Thoracic aorta endothelial cell (primary cell): ENCODE measurements at places on chromosomes 16 and 17. TPM values are rescaled to one million over a fixed set of nuclear protein-coding genes. Genes with fewer than 3 reads are reported as not detected.

AOC3 gene
- total RNA-seq = under 0.01 and 0.07 TPM in 2 replicates

CDRT15 gene
- not detected in 2 replicates for total RNA-seq

PIPOX gene
- 1.8 and 3.1 TPM in 2 replicates for total RNA-seq

DNAAF8 gene
- 0.14 and 0.93 TPM in 2 replicates for total RNA-seq

WSCD1 gene
- 49.9 and 53.8 TPM in 2 replicates for total RNA-seq

RAMP2 gene
- total RNA-seq = 1.5 and 2.4 TPM in 2 replicates

NPIPA2 gene
- total RNA-seq = 0.36 and 0.40 TPM in 2 replicates

KRTAP1-5 gene
- total RNA-seq = not detected in 2 replicates

TNP2 gene
- total RNA-seq = not detected in 2 replicates

GDPD3 gene
- total RNA-seq = 1.7 and 2.0 TPM in 2 replicates

OR1F1 gene
- 0.14 TPM in 1 of 2 replicates, not detected in the other for total RNA-seq

CORO1A gene
- 3.8 and 4.0 TPM in 2 replicates for total RNA-seq

FNDC8 gene
- not detected in 2 replicates for total RNA-seq

MIEN1 gene
- total RNA-seq = 25.5 and 26.9 TPM in 2 replicates

SLC43A2 gene
- total RNA-seq = 16.6 and 29.0 TPM in 2 replicates

ASPSCR1 gene
- 15.8 and 19.1 TPM in 2 replicates for total RNA-seq

ABCA10 gene
- total RNA-seq = 0.80 and 1.0 TPM in 2 replicates

CAPNS2 gene
- total RNA-seq = 2.2 and 3.3 TPM in 2 replicates

HOXB1 gene
- total RNA-seq = not detected in 2 replicates

NDRG4 gene
- total RNA-seq = 11.1 and 28.1 TPM in 2 replicates

CDRT15L2 gene
- not detected in 2 replicates for total RNA-seq

ITGAL gene
- total RNA-seq = not detected in 2 replicates

CBX1 gene
- 72.4 and 73.4 TPM in 2 replicates for total RNA-seq

CNEP1R1 gene
- 26.6 and 29.8 TPM in 2 replicates for total RNA-seq

TPSAB1 gene
- not detected in 2 replicates for total RNA-seq

SRCAP gene
- 32.3 and 36.0 TPM in 2 replicates for total RNA-seq

SPNS3 gene
- 0.22 TPM in 1 of 2 replicates, not detected in the other for total RNA-seq

ENPP7 gene
- not detected in 2 replicates for total RNA-seq

ENKD1 gene
- total RNA-seq = 8.2 and 11.7 TPM in 2 replicates

GAS2L2 gene
- not detected in 2 replicates for total RNA-seq

SNX20 gene
- not detected in 2 replicates for total RNA-seq

C17orf78 gene
- total RNA-seq = not detected in 2 replicates

SCNN1B gene
- not detected in 2 replicates for total RNA-seq

CACNG1 gene
- total RNA-seq = not detected in 2 replicates

KRT17 gene
- total RNA-seq = 0.22 and 0.80 TPM in 2 replicates

KRT16 gene
- total RNA-seq = not detected in 2 replicates

RNF222 gene
- total RNA-seq = not detected in 2 replicates

SPSB3 gene
- 21.0 and 25.3 TPM in 2 replicates for total RNA-seq

ANKRD13B gene
- total RNA-seq = 16.9 and 19.5 TPM in 2 replicates

KIAA0513 gene
- 3.6 and 3.8 TPM in 2 replicates for total RNA-seq

VPS35 gene
- 199 and 225 TPM in 2 replicates for total RNA-seq

TNFRSF17 gene
- total RNA-seq = not detected in 2 replicates

KRTAP16-1 gene
- total RNA-seq = not detected in 2 replicates

HSPB9 gene
- total RNA-seq = not detected in 2 replicates

CTRB2 gene
- total RNA-seq = not detected in 2 replicates

TAT gene
- total RNA-seq = not detected in 2 replicates

TP53TG3C gene
- total RNA-seq = not detected in 2 replicates

TBCD gene
- 77.5 and 82.8 TPM in 2 replicates for total RNA-seq

MFAP4 gene
- not detected in 2 replicates for total RNA-seq
